ENCODE measurements at places on chromosomes 2 and 18. TPM values are rescaled to one million over a fixed set of nuclear protein-coding genes. Genes with fewer than 3 reads are reported as not detected.

ABCA12 gene
- total RNA-seq, result not detected

CELF4 gene
- total RNA-seq, result not detected

CNTNAP5 gene
- not detected for total RNA-seq

IL1B gene
- total RNA-seq, result 250 TPM

DTNA gene
- total RNA-seq, result not detected

MLPH gene
- not detected for total RNA-seq

RASGRP3 gene
- 1.8 TPM for total RNA-seq

HNMT gene
- 2.1 TPM for total RNA-seq

PAX3 gene
- not detected for total RNA-seq

CHRNG gene
- total RNA-seq, result not detected

UGGT1 gene
- 60.7 TPM for total RNA-seq

DCC gene
- not detected for total RNA-seq

AP1S3 gene
- total RNA-seq, result 5.0 TPM

TNFRSF11A gene
- total RNA-seq, result 10.9 TPM

KIF1A gene
- 0.09 TPM for total RNA-seq

RTKN gene
- 26.5 TPM for total RNA-seq

SGO2 gene
- 5.4 TPM for total RNA-seq

SCYGR4 gene
- total RNA-seq, result not detected

CD8B2 gene
- 0.36 TPM for total RNA-seq

ANKRD39 gene
- total RNA-seq, result 21.6 TPM

UGT1A8 gene
- not detected for total RNA-seq

WNT10A gene
- 0.92 TPM for total RNA-seq

MAP3K19 gene
- total RNA-seq, result not detected

EGR4 gene
- 0.28 TPM for total RNA-seq

LOXHD1 gene
- 0.14 TPM for total RNA-seq

RNF152 gene
- total RNA-seq, result 0.50 TPM

SMYD1 gene
- not detected for total RNA-seq

ALPP gene
- total RNA-seq, result 0.30 TPM

EFHD1 gene
- not detected for total RNA-seq

UGT1A5 gene
- total RNA-seq, result not detected

HADHB gene
- total RNA-seq, result 58.8 TPM

ZSWIM2 gene
- not detected for total RNA-seq

PPIG gene
- total RNA-seq, result 58.3 TPM

ACKR3 gene
- 5.5 TPM for total RNA-seq

HOXD3 gene
- not detected for total RNA-seq

CAMKMT gene
- 20.6 TPM for total RNA-seq
